Liver (tissue), 10 donors: ENCODE measurements at places on chromosomes 2 and 18. TPM values are rescaled to one million over a fixed set of nuclear protein-coding genes. Genes with fewer than 3 reads are reported as not detected.
A peak's percentile ranks its signal among the peaks of the same experiment; 100 is the strongest.

MALT1 gene
- polyA plus RNA-seq, result 6.4 TPM

ATP6V1B1 gene
- not detected for polyA plus RNA-seq

CDH19 gene
- 1.8 TPM for polyA plus RNA-seq

KDSR gene
- 37.2 TPM for polyA plus RNA-seq

CCBE1 gene
- 2.1 TPM for polyA plus RNA-seq

CNDP1 gene
- 3.4 TPM for polyA plus RNA-seq

STRADB gene
- polyA plus RNA-seq, result 78.6 TPM

GRCh38 chr2:134823431-134823830, 15.0 kb upstream of the ACMSD start:
- no peaks in the 10 kb centered on the region for H3K27me3 ChIP-seq
- no peak overlapping the region for H3K4me3 ChIP-seq
- H3K27ac ChIP-seq, result peak overlapping the region; percentile 79
- DNase-seq, result no peak
- H3K36me3 ChIP-seq, result no peaks in the 10 kb centered on the region
- peaks cover 19% of the 10 kb centered on the region for H3K4me1 ChIP-seq

- no peak overlapping the region for H3K27ac ChIP-seq
- DNase-seq, result no peak
- no peaks in the 10 kb centered on the region for H3K27me3 ChIP-seq
These were observed 21.6 kb downstream of the PMAIP1 start for GRCh38 chr18:59921384-59921891.

DNA sequence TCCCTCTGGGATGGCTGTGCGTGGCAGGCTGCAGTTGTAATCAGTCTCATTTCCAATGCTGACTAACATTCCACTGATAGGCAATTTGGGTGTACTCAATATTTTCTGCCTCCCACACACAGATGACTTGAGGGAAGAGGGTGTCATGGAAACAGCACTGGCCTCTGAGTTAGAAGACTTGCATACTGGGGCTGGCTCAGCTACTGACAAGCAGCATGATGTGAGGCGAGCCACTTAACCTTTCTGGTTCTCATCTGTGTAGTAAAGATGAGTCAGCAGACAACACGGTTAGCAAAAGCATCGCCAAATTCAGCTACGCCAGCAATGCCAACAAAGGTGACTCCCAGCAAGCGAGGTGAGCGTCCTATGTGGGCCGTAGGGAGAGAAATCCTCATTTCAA, 73.5 kb downstream of the COLEC12 start:
- no peaks in the 10 kb centered on the region for H3K4me1 ChIP-seq
- no peaks in the 10 kb centered on the region for H3K36me3 ChIP-seq
- no peaks in the 10 kb centered on the region for H3K27me3 ChIP-seq

- H3K4me1 ChIP-seq, result peaks cover 6% of the 10 kb centered on the region
- DNase-seq, result no peak
- no peak overlapping the region for H3K27ac ChIP-seq
- no peaks in the 10 kb centered on the region for H3K27me3 ChIP-seq
- no peak overlapping the region for H3K4me3 ChIP-seq
- H3K36me3 ChIP-seq, result peaks cover 13% of the 10 kb centered on the region
These were observed 107.9 kb upstream of the IL1R2 start for GRCh38 chr2:101883860-101884259.

GRCh38 chr18:9304388-9305070, 30.0 kb upstream of the TWSG1 start:
- no peak for DNase-seq
- no peaks in the 10 kb centered on the region for H3K27me3 ChIP-seq
- H3K4me1 ChIP-seq, result no peaks in the 10 kb centered on the region
- H3K36me3 ChIP-seq, result no peaks in the 10 kb centered on the region

DNA sequence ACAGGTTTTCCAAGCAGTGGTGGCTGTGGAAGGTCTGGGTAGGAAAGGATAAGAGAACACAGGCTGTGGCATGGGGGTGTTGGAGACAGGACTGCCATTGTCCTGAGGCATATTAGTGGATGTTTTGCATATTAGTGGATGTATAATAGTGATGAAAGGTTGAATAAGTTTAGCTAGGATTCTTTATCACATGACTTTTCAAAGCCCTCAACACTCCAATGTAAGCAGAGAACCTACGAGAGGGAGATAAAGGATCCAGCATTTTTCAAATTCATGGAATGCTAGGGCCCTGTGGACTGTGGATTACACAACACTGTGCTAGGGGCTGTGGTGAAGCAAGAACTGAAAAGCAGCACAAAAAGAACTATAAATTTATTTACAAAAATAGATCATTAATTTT, 63.2 kb downstream of the POLE4 start:
- H3K36me3 ChIP-seq, result no peaks in the 10 kb centered on the region
- H3K27ac ChIP-seq, result no peak overlapping the region
- no peak for DNase-seq
- H3K4me1 ChIP-seq, result no peaks in the 10 kb centered on the region

DNA sequence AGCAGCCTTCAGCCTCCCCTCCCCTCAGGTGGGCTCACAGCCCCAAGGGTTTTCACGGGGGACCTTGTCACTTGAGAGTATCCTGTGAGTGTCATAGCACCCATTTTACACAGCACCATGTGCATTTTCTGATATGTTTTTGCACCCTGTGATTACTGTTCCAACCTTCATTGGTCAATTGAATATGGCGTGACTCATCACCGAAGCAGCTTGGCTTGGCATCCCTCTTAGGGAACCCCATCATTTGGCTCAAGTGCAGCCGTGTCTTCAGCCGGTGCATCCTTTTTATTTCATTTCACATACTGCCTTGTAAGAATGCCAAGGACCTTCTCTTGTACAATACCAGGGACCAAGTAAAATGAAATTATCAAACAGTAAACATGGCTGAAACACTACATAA, 57.6 kb downstream of the NPAS2 start:
- H3K27ac ChIP-seq, result peak overlapping the region; percentile 5
- H3K4me3 ChIP-seq, result no peak overlapping the region
- no peaks in the 10 kb centered on the region for H3K27me3 ChIP-seq
- DNase-seq, result no peak

- no peaks in the 10 kb centered on the region for H3K27me3 ChIP-seq
- H3K27ac ChIP-seq, result no peak overlapping the region
- no peak for DNase-seq
- no peaks in the 10 kb centered on the region for H3K36me3 ChIP-seq
- H3K4me3 ChIP-seq, result no peak overlapping the region
These were observed 60.1 kb upstream of the ARL4C start for GRCh38 chr2:234556848-234557573.

GRCh38 chr2:23485841-23486683, 101.1 kb downstream of the KLHL29 start:
- H3K36me3 ChIP-seq, result no peaks in the 10 kb centered on the region
- no peak for DNase-seq
- no peak overlapping the region for H3K27ac ChIP-seq
- H3K27me3 ChIP-seq, result no peaks in the 10 kb centered on the region
- no peaks in the 10 kb centered on the region for H3K4me1 ChIP-seq
- H3K4me3 ChIP-seq, result no peak overlapping the region

- H3K4me1 ChIP-seq, result peaks cover 9% of the 10 kb centered on the region
- DNase-seq, result no peak
- H3K27me3 ChIP-seq, result no peaks in the 10 kb centered on the region
These were observed 604 bp upstream of the STK11IP start for GRCh38 chr2:219596954-219597551.

GRCh38 chr2:197198890-197199289, 111.7 kb downstream of the ANKRD44 start:
- H3K27me3 ChIP-seq, result no peaks in the 10 kb centered on the region
- no peak overlapping the region for H3K4me3 ChIP-seq
- no peak for DNase-seq
- H3K36me3 ChIP-seq, result no peaks in the 10 kb centered on the region
- H3K4me1 ChIP-seq, result no peaks in the 10 kb centered on the region
- H3K27ac ChIP-seq, result no peak overlapping the region

DNA sequence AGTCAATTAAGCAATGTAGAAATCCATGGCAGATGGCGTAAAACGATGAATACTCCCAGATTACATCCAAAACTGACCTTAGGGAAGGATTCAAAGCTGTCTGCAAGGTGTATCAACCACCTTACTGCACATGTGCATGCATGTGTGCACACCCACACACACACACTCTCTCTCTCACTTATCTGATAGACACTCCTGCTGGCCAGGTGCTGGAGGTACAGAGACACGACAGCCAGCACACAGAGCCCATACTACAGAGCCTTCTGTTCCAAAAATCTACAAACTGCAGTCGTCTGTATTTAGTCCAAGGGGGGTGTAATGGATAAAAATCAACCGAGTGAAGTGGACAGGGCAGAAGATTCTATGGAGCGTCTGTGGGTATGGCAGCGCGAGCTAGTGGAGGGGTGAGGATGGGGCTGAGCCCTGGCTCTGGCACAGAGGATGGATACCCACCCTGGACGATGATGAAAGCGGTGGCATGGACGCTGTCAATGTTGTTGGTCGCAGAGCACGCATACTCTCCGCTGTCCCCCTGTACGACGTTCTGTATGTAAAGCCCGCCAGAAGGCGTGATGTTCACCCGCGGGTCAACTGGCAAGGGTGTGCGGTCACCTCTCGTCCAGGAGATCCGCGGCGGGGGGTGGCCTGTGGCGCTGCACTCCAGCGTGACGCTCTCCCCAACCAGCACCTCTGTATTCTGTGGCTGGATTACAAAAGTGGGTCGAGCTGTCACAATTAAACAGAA, 78.4 kb downstream of the PXDN start:
- no peak overlapping the region for H3K27ac ChIP-seq
- H3K27me3 ChIP-seq, result no peaks in the 10 kb centered on the region
- H3K4me1 ChIP-seq, result no peaks in the 10 kb centered on the region
- H3K4me3 ChIP-seq, result no peak overlapping the region
- no peaks in the 10 kb centered on the region for H3K36me3 ChIP-seq

GRCh38 chr18:62107881-62108280, 79.0 kb downstream of the PIGN start:
- no peaks in the 10 kb centered on the region for H3K36me3 ChIP-seq
- H3K27me3 ChIP-seq, result no peaks in the 10 kb centered on the region
- no peak for DNase-seq
- H3K4me1 ChIP-seq, result no peaks in the 10 kb centered on the region

DNA sequence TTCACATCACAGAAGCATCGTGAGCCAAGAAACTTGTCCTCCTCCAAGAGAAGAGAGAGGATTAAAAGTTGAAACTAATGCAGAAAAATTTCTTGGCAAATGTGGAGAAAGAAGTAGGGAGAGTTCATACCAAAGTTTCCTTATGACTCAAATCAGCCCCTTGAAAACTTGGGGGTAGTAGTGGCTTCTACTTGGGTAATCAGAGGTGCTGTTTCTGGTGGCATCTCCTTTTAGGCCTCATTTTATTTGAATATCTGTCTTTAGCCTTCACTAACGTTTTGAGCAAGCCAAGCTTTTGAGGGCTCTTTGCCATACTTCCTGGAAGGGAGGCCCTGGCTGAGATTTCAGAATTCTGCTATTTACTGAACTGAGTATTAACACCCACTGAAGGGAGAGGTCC, 515.3 kb upstream of the MEX3C start:
- no peaks in the 10 kb centered on the region for H3K36me3 ChIP-seq
- no peak overlapping the region for H3K27ac ChIP-seq
- H3K4me1 ChIP-seq, result no peaks in the 10 kb centered on the region
- H3K4me3 ChIP-seq, result no peak overlapping the region

- no peak overlapping the region for H3K27ac ChIP-seq
- no peaks in the 10 kb centered on the region for H3K36me3 ChIP-seq
- DNase-seq, result no peak
These were observed 159.3 kb upstream of the GULP1 start for GRCh38 chr2:188132385-188132784.

GRCh38 chr2:230981704-230982103, 14.2 kb upstream of the SPATA3 start:
- no peak overlapping the region for H3K4me3 ChIP-seq
- DNase-seq, result no peak
- H3K27ac ChIP-seq, result no peak overlapping the region

GRCh38 chr2:236576953-236577352, 7.3 kb downstream of the ACKR3 start:
- H3K27ac ChIP-seq, result no peak overlapping the region
- no peak for DNase-seq
- no peak overlapping the region for H3K4me3 ChIP-seq
- no peaks in the 10 kb centered on the region for H3K27me3 ChIP-seq
- peaks cover 8% of the 10 kb centered on the region for H3K36me3 ChIP-seq
- H3K4me1 ChIP-seq, result no peaks in the 10 kb centered on the region
